ENCODE measurements at places on chromosomes 6 and 20. TPM values are rescaled to one million over a fixed set of nuclear protein-coding genes. Genes with fewer than 3 reads are reported as not detected.

Gene PACRG
- 0.48 TPM for total RNA-seq

Gene NEDD9
- total RNA-seq, result 87.7 TPM

Gene NMBR
- total RNA-seq, result not detected

Gene COL12A1
- 229 TPM for total RNA-seq

Gene ETV7
- 4.6 TPM for total RNA-seq

Gene PNISR
- total RNA-seq, result 95.7 TPM

Gene KIF25
- total RNA-seq, result 0.60 TPM

Gene PRPF6
- total RNA-seq, result 34.7 TPM

Gene SLC17A1
- total RNA-seq, result not detected

Gene DAAM2
- total RNA-seq, result 36.5 TPM

Gene MYMX
- 2.4 TPM for total RNA-seq

Gene ZKSCAN8
- total RNA-seq, result 27.7 TPM

Gene RNF217
- 34.6 TPM for total RNA-seq

Gene TRIM40
- total RNA-seq, result not detected

Gene CALHM6
- 6.6 TPM for total RNA-seq

Gene KHDC1L
- total RNA-seq, result not detected

Gene TRIM31
- not detected for total RNA-seq

Gene STMND1
- total RNA-seq, result not detected

Gene PAX1
- not detected for total RNA-seq

Gene ADGRG6
- 68.6 TPM for total RNA-seq

Gene PLA2G7
- total RNA-seq, result 24.4 TPM

Gene C6orf15
- total RNA-seq, result not detected

Gene SSR1
- total RNA-seq, result 56.0 TPM

Gene HLA-DPA1
- total RNA-seq, result 211 TPM

Gene RAET1G
- total RNA-seq, result 19.5 TPM

Gene COX4I2
- not detected for total RNA-seq

Gene C20orf141
- total RNA-seq, result not detected

Gene TRDN
- not detected for total RNA-seq

Gene CLVS2
- not detected for total RNA-seq

Gene SLC26A8
- total RNA-seq, result 0.12 TPM

Gene DLK2
- not detected for total RNA-seq

Gene ID1
- 672 TPM for total RNA-seq

Gene ADGRB3
- total RNA-seq, result 2.1 TPM

Gene VGLL2
- total RNA-seq, result not detected

Gene DEFB132
- 1.5 TPM for total RNA-seq

Gene XKR7
- not detected for total RNA-seq

Gene LAMP5
- not detected for total RNA-seq

Gene ZC3H12D
- 2.0 TPM for total RNA-seq

Gene HCRTR2
- not detected for total RNA-seq

Gene CST2
- not detected for total RNA-seq

Gene RRAGD
- 41.8 TPM for total RNA-seq

Gene SLC23A2
- 22.3 TPM for total RNA-seq

Gene TRMT11
- 20.5 TPM for total RNA-seq

Gene LPA
- not detected for total RNA-seq

Gene BCAS1
- total RNA-seq, result 0.56 TPM

Gene SENP6
- 94.2 TPM for total RNA-seq

Gene TINAG
- not detected for total RNA-seq

Gene RBM24
- total RNA-seq, result 2.2 TPM

Gene LAMA2
- 97.3 TPM for total RNA-seq

Gene CRISP3
- not detected for total RNA-seq

Measured in omental fat pad (tissue), 4 donors.